ENCODE measurements at places on chromosomes 4 and X. TPM values are rescaled to one million over a fixed set of nuclear protein-coding genes. Genes with fewer than 3 reads are reported as not detected.

Gene L1CAM
- not detected for polyA plus RNA-seq

Gene EFHC2
- 0.10 TPM for polyA plus RNA-seq

Gene DDIT4L
- polyA plus RNA-seq: 2.0 TPM

Gene FAM90A26
- polyA plus RNA-seq: not detected

Gene PDE6B
- 1.1 TPM for polyA plus RNA-seq

Gene CAPN6
- 0.10 TPM for polyA plus RNA-seq

Gene SPANXC
- not detected for polyA plus RNA-seq

Gene ATOH1
- not detected for polyA plus RNA-seq

Gene CHRDL1
- not detected for polyA plus RNA-seq

Gene SUPT20HL2
- polyA plus RNA-seq: not detected
